Stomach (tissue), 19 donors: ENCODE measurements at places on chromosomes 1 and 21. TPM values are rescaled to one million over a fixed set of nuclear protein-coding genes. Genes with fewer than 3 reads are reported as not detected.

DNA sequence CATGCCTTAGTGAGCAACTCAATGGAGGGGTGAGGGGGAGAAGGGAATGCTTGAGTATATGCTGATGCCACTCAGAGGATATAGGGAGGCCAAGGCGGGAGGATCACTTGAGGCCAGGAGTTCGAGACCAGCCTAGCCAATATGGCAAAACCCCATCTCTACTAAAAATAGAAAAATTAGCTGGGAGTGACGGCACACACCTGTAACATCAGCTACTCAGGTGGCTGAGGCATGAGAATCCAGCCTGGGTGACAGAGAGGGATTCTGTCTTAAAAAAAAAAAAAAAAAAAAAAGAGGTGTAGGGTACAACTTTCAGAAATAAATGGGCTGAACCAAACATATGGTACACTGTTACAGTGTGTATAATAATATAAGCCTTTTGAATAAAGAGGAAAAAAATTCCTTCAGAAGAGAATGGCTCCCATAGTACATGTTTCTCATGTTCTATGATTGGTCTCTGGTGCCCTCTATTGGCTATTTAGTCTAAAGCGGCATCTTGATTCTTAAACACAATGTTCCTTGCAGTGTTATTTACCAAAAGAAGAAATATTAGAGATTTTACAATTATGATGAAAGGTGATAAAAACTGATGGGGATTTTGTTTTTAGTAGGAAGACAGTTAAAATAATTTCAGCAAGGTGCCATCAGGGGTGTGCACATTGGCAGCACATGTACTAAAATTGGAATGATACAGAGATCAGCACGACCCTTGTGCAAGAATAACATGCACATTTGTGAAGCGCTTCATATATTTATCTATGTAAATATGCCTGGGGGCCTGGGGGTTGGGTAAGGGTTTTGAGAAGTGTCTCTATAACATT is 109.8 kb downstream of the PATJ start:
- H3K27me3 ChIP-seq, result no peaks in the 10 kb centered on the region
- peak; percentile 91 for DNase-seq

DNA sequence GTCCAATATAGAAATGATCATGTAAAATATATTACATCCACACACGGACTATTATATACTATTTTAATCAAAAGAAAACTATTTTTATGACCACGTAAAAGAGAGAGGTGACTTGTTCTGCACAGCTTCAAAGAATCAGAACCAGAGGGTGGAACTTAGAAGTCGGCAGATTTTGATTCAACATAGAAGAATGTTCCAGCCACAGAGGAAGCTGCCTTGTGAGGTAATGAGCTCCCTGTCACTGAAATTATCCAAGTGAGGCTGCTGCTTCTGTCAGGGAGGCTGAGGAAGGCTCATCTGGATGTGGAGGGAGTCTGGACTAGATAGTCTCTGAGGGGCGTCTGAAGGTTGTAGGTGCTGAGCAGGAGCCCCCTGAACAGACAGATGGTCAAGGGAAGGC is 2.7 kb downstream of the PLEKHA6 start:
- DNase-seq, result no peak
- H3K27ac ChIP-seq, result peak overlapping the region; percentile 56
- H3K4me1 ChIP-seq, result peaks cover 39% of the 10 kb centered on the region

- no peaks in the 10 kb centered on the region for H3K4me1 ChIP-seq
- H3K36me3 ChIP-seq, result no peaks in the 10 kb centered on the region
- H3K27me3 ChIP-seq, result no peaks in the 10 kb centered on the region
- H3K4me3 ChIP-seq, result no peak overlapping the region
These were observed 25.0 kb downstream of the RGS7 start for GRCh38 chr1:241332037-241332409.

GRCh38 chr1:176994931-176995596 is 169.4 kb downstream of the ASTN1 start:
- no peak overlapping the region for H3K27ac ChIP-seq
- H3K36me3 ChIP-seq, result no peaks in the 10 kb centered on the region
- no peaks in the 10 kb centered on the region for H3K27me3 ChIP-seq
- no peaks in the 10 kb centered on the region for H3K4me1 ChIP-seq
- DNase-seq, result no peak

- no peak for DNase-seq
- H3K27ac ChIP-seq, result no peak overlapping the region
- H3K27me3 ChIP-seq, result no peaks in the 10 kb centered on the region
- no peak overlapping the region for H3K4me3 ChIP-seq
- H3K4me1 ChIP-seq, result no peaks in the 10 kb centered on the region
- H3K36me3 ChIP-seq, result peaks cover 46% of the 10 kb centered on the region
These were observed 19.7 kb upstream of the PGD start for GRCh38 chr1:10379101-10379620.

DNA sequence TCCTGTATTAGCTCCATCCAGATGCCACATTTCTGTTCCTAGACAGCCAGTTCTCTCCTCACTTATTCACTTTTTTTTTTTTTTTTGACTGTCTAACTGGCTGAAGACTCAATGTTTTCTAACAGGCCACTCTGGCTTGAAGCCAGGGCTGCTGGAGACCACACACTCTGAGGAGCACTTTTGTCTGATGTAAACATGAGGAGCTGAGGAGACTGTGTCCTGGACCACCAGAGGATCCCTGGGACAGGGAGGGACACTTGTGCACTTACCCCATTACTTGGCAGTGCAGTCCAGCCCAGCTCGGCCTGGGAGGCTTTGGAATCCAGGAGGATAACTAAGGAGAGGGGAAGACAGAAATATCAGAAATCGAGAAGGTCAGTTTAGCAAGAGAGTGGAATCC is 2.4 kb downstream of the EPHA10 start:
- no peak overlapping the region for H3K4me3 ChIP-seq
- no peak for DNase-seq
- no peak overlapping the region for H3K27ac ChIP-seq
- H3K27me3 ChIP-seq, result peaks cover 28% of the 10 kb centered on the region

DNA sequence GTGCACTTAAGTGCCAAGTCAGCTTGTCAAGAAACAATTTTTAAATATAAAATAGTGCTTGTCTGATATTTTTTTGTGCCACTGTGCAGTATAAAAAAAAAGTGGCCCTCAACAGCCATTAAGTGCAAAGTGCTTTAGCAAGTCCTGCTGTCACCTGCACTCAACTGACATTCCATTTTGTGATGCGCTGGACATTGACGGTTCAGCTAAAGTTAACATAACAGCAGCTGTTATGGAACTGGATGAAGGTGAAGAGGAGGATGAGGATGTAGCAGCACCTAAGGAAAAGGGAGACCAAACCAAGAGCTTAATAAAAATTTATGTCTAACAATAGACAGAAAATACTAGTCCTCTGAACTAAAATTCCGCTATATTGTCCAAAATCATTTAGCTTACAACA is 7.3 kb upstream of the RBM34 start:
- H3K4me1 ChIP-seq, result no peaks in the 10 kb centered on the region
- DNase-seq, result no peak
- H3K4me3 ChIP-seq, result no peak overlapping the region
- H3K27me3 ChIP-seq, result no peaks in the 10 kb centered on the region
- no peak overlapping the region for H3K27ac ChIP-seq
- peaks cover 64% of the 10 kb centered on the region for H3K36me3 ChIP-seq

- H3K4me3 ChIP-seq, result no peak overlapping the region
- H3K27ac ChIP-seq, result no peak overlapping the region
- DNase-seq, result no peak
- no peaks in the 10 kb centered on the region for H3K36me3 ChIP-seq
These were observed 184.3 kb downstream of the NEGR1 start for GRCh38 chr1:72097851-72098570.

GRCh38 chr1:10497109-10497508 is 22.4 kb downstream of the PEX14 start:
- H3K4me1 ChIP-seq, result peaks cover 19% of the 10 kb centered on the region
- peaks cover 5% of the 10 kb centered on the region for H3K36me3 ChIP-seq
- no peak overlapping the region for H3K4me3 ChIP-seq
- no peak for DNase-seq
- no peaks in the 10 kb centered on the region for H3K27me3 ChIP-seq

DNA sequence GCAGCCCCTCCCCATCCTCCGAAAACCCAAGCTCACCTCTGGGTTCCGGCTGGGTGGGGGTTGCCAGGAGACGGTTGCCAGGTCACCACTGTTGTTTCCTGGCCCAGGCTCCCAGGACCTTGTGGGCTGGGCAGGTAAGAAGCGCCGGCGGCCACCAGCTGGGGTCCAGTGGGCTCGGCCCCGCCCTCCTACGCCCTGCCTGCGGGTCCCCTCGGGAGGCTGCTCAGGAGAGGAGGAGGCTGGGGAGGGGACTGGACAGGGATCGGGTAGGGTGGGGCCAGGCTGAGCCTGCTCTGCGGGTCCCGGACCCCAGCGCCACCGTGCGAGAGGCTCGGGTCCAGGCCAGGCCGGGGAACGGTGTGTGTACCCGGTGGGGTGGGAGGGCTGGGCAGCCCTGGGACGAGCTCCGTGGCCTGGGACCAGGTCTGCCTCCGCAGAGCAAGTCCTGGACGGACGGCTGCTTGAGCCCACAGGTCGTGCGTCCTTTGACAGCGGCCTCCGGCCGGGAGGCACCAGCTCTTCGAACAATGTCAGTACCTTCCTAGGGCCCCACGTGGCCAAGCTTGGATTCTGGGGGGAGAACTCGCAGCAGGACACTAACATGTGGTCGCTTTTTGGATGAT is at the start of gene TTLL10:
Gene TTLL10, plus strand, starts transcription at position 88 of the 623 bp plus-strand sequence. CDS start 5,336 bp downstream, outside the sequence.
- peaks cover 8% of the 10 kb centered on the region for H3K4me1 ChIP-seq
- H3K36me3 ChIP-seq, result peaks cover 2% of the 10 kb centered on the region
- no peak within 1 kb of the TSS for H3K27ac ChIP-seq
- no peak within 1 kb of the TSS for H3K4me3 ChIP-seq

- H3K4me1 ChIP-seq, result no peaks in the 10 kb centered on the region
- no peak overlapping the region for H3K4me3 ChIP-seq
- H3K27me3 ChIP-seq, result no peaks in the 10 kb centered on the region
- H3K27ac ChIP-seq, result no peak overlapping the region
- peak; percentile 36 for DNase-seq
- H3K36me3 ChIP-seq, result no peaks in the 10 kb centered on the region
These were observed 34.5 kb downstream of the TMPRSS15 start for GRCh38 chr21:18369115-18369514.

- H3K27me3 ChIP-seq, result no peaks in the 10 kb centered on the region
- H3K4me1 ChIP-seq, result peaks cover 11% of the 10 kb centered on the region
- H3K36me3 ChIP-seq, result no peaks in the 10 kb centered on the region
- H3K27ac ChIP-seq, result peak overlapping the region; percentile 49
- H3K4me3 ChIP-seq, result no peak overlapping the region
- DNase-seq, result no peak
These were observed 40.1 kb downstream of the PTPRC start for GRCh38 chr1:198678901-198679329.

- no peak overlapping the region for H3K4me3 ChIP-seq
- no peak overlapping the region for H3K27ac ChIP-seq
- no peaks in the 10 kb centered on the region for H3K27me3 ChIP-seq
- no peaks in the 10 kb centered on the region for H3K36me3 ChIP-seq
- no peak for DNase-seq
These were observed 64.0 kb downstream of the CHD5 start for GRCh38 chr1:6116137-6116536.

DNA sequence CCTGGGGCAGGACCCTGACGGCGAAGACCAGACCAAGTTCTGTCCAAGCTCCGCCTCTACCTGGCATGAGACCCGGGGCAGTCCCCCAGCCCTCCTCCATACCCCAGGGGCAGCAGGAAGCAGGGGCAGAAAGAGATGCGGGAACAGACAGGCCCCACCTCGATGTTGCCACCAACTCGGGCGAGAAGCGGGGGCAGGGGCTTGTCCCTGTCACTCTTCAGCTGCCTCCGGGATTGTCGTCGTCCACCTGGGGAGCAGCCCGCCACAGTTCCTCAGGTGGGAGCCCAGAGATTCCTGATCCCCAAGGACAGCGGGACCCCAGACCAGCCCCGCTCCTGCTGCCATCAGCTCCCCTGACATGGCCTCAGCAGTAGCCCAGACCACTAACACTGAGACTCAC is 54.8 kb downstream of the CHD5 start:
- no peak overlapping the region for H3K27ac ChIP-seq
- no peak for DNase-seq
- no peak overlapping the region for H3K4me3 ChIP-seq
- H3K36me3 ChIP-seq, result no peaks in the 10 kb centered on the region

DNA sequence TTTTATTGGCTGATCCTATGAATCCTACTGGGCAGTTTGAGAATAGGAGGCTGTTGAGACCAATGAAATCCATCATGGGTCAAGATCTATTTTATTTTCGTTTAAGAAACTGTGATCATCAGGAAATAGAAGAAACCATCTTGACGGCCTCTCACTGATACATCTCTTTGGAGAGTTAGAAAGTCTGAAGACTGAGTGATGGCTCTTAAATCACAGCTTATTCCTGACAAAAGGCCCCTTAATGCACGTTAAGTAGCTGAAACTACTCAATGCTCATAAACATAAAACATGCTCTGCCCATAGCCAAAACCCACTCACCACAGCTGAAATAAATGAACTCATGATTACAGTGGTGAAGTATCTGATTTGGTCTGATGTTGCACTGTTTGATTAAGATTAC is 784.5 kb upstream of the NEGR1 start:
- no peak for DNase-seq
- H3K4me3 ChIP-seq, result no peak overlapping the region
- H3K27me3 ChIP-seq, result no peaks in the 10 kb centered on the region
- H3K27ac ChIP-seq, result no peak overlapping the region
- peaks cover 6% of the 10 kb centered on the region for H3K4me1 ChIP-seq

GRCh38 chr1:160309185-160309557 is 24.2 kb upstream of the PEX19 start:
- H3K4me1 ChIP-seq, result no peaks in the 10 kb centered on the region
- peaks cover 100% of the 10 kb centered on the region for H3K36me3 ChIP-seq

DNA sequence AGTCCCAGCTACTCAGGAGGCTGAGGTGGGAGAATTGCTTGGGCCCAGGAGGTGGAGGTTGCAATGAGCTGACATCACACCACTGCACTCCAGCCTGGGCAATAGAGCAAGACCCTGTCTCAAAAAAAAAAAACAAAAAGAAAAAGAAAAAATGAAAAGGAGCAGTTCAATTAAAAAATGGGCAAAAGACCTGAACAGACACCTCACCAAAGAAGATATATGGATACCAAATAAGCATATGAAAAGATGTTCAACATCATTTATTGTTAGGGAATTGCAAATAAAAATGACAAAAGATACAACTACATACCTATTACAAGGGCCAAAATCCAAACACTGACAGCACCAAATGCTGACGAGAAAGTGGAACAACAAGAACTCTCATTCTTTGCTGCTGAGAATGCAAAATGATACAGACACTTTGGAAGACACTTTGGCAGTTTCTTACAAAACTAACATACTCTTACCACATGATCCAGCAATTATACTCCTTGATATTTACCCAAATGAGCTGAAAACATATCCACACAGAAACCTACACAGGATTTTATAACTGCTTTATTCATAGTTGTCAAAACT is 28.7 kb upstream of the ATP5PO start:
- H3K36me3 ChIP-seq, result no peaks in the 10 kb centered on the region
- H3K4me3 ChIP-seq, result no peak overlapping the region
- H3K27ac ChIP-seq, result no peak overlapping the region
- H3K4me1 ChIP-seq, result peaks cover 23% of the 10 kb centered on the region
- H3K27me3 ChIP-seq, result no peaks in the 10 kb centered on the region
- DNase-seq, result no peak

GRCh38 chr1:154148807-154149206 is 6.1 kb downstream of the NUP210L start:
- peaks cover 6% of the 10 kb centered on the region for H3K4me1 ChIP-seq
- DNase-seq, result peak; percentile 34
- no peak overlapping the region for H3K27ac ChIP-seq
- H3K4me3 ChIP-seq, result no peak overlapping the region
- H3K27me3 ChIP-seq, result no peaks in the 10 kb centered on the region

GRCh38 chr1:172887162-172887561 is 163.6 kb downstream of the TNFSF18 start:
- DNase-seq, result no peak
- no peaks in the 10 kb centered on the region for H3K36me3 ChIP-seq
- no peak overlapping the region for H3K4me3 ChIP-seq
- no peaks in the 10 kb centered on the region for H3K27me3 ChIP-seq

Gene TNFRSF18
- not detected for total RNA-seq

Gene DCST2
- total RNA-seq, result not detected

Gene MIXL1
- total RNA-seq, result not detected

Gene RAB42
- total RNA-seq, result 4.6 TPM

Gene BEND5
- 48.2 TPM for total RNA-seq

Gene ETV3L
- total RNA-seq, result not detected
